ENCODE measurements at places on chromosomes 16 and 17.

- DNase-seq = no peak
Observed at GRCh38 chr16:54546521-54546920, 259.9 kb upstream of the IRX3 start.

DNA sequence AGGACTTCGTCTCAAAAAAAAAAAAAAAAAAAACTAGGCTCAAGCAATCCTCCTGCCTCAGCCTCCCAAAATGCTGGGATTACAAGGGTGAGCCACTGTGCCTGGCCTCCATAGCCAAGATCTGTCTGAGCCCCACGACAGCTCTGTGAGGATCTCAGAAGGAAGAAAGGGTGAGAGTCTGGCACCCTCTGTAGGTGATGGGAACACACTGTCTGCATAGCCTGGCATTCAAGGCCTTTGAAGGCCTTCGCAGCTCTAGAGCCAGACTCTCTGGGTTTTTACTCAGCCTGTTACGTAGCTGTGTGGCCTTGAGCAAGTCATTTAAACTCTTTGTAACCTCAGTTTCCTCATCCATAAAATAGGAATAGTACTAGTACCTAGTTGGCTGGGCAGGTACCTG lies 6.3 kb upstream of the XPO6 start:
- no peak for DNase-seq

DNA sequence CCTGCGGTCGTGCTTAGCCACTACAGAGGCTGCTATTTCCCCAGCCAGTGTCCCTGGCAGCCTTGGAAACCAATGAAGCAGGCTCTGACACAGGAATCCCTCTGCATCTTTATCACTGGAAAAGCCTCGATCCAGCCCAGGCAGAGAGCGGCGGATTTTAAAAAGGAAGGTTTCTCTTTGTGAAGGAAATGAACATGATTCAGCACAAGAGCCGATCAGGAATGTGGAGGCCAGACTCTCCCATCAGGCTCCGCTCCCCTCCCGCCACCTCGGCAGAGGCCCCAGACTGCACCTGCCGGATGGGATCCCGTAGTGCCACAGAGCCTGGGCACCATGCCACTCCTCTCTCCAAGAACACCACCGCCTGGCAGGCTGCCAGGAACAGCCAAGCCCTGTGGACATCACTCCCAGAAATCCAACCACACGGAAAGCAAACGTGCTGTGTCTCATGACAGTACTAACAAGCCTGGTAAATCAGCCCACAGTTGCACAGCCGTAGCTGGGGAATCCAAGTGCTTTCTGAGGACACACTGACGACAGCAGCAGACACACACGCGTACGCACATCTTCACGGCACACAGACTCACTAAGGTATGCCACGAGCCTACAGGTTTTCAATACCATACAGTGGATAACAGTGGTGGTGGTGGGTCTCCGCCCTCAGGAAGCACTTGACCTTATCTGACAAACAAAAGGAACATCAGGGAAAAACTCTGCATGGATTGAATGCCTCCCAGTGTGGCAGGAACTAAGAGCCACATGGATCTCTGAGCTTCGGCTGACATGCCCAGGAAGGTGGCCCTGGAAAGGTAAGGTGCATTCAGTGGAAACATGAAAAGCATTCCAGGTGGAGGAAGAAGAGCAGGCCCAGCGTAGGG lies 5.4 kb downstream of the LRRC75A start:
- no peak for DNase-seq

GRCh38 chr16:26598998-26599784 lies 467.5 kb upstream of the C16orf82 start:
- DNase-seq = no peak

DNA sequence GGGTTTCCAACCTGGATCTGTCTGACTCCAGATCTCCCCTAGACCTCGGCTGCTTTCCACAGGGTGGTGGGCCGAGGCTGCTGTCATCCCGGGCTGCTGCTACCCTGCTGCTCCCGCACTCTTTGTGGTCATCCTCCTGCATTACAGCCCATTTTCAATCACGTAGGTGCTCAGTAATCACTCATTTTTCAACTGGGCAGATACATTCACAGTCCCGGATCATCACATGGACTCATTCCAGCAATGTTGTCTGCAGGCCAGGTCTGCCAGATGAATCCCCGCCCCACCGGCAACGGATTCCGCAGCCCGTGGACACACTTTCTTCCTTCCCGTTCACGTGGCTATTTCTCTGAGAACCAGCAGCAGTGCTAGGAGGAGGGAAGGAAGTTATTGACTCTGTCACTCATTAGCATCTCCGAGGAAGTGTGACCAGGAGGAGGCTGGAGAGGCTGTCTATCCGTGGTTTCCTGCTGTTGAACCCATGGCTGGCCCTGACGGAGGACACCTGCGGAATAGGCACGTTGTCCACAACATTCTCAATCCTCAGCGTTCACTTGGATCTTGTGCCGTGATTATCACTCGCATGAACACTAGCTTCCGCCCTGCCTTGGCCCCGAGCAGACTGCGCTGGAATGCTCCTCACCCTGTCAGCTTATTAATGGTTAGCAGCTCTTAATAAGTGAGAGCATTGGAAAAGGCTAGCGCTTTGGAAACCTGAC lies 14.7 kb upstream of the ZCCHC14 start:
- no peak for DNase-seq

GRCh38 chr16:12833926-12834325 lies 30.2 kb upstream of the CPPED1 start:
- DNase-seq = no peak

DNA sequence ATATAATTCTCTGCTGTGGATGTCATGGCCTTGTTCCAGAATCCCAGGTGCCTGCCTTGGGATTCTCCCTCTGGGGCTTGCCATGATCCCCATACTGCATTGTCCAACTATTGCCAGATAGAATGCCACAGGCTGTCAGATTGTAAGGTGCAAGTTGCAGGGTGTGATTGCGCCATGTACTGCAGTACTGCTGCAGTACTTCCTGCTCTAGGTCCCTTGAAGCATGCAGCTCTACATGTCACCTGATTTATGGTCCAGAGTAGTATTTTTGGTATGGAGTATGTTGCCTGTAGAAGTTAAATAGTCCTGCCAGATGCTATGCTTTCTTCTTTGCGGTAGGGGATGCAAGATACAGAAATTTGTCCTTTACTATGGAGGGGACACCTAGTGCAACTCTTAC lies 7.0 kb upstream of the SLFN5 start:
- no peak for DNase-seq

DNA sequence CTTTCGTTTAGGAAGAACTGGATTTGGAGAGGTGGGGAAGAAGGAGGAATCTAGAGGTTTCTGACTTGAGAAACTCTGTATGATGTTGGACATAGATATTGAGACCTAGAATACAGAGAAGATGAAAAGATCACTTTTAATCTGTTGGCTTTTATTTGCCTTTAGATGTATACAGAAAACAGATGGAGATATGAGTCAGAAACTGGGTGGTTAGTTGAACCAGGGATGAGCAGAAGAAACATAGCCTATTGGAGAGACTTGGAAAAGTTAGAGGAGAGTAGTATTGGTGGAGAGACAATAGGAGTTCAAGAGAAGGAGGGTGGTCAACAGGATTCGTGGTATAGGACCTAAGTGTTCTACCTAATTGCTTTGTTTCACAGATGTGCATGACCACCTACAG lies 5.1 kb downstream of the PHAF1 start:
- DNase-seq = no peak

GRCh38 chr16:54875443-54875842 lies 55.2 kb upstream of the IRX5 start:
- no peak for DNase-seq

- DNase-seq = no peak
Observed at GRCh38 chr17:7039832-7040231, 4.0 kb downstream of the SLC16A13 start.

DNA sequence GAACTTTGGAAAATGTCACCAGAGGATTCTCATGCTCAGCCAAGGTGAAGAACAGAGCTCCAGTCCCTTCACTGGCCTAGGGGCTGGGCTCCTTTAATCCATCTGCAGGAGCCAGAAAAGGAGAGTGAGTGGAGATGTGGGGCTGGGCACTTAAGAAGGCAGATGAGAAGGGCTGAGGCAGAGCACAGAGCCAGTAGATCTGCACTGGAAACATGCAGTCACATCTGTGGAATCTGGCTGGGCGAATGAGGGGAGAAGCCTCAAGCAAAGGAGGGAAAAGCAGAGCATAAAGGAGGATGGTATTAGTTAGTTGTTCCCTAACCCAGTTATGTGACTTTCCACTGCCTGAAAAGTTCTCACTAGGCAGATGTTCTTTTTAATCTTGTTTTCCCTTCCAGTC lies 50.4 kb upstream of the BCAR1 start:
- DNase-seq = no peak

DNA sequence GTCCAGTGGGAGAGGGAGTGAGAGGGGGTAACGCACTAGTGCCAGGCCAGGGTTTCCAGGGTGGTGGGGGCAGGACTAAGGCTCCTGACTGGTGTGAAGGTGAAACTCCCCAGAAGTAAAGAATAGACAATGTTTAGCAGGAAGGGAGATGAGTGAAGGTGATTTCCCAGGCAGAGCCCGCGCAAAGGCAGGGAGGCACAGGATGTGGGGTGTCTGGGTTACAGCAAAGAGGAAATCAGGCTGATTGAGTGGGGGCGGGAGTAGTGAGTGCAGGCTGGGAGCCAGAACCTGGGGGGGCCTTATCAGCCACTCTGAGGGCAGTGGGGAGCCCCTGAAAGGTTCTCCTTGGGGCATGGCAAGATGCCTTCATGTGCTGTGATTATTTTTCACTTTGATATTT lies 167.5 kb downstream of the UTP18 start:
- DNase-seq = no peak

Measured in esophagus squamous epithelium (tissue), 5 donors.